ENCODE measurements at places on chromosomes 2 and 18.

- peak; percentile 23 for DNase-seq
These were observed 173.8 kb downstream of the TRIB2 start for GRCh38 chr2:12890481-12890991.

GRCh38 chr2:98343285-98343684 is 3.0 kb upstream of the CNGA3 start:
- no peak for DNase-seq

DNA sequence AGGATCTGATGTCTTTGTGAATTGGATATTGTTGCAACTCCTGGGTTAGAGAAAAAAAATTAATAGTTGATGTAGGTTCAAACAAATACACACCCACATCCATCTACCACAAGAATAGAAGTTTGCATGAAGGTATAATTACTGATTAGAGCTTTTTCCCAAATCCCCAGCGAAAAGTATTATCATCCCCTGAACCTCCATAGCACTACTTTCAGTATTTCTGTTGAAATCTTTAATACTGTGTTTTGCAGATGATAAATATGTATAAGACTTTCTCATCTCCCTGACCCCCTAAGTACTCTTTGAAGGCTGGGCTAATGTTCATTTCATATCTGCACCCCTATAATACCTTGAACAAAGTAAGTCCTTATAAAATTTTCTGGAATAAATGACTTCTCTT is 6.4 kb downstream of the FN1 start:
- DNase-seq, result no peak

- DNase-seq, result no peak
These were observed 41.6 kb downstream of the GFPT1 start for GRCh38 chr2:69345434-69345833.

GRCh38 chr2:641164-641871 is 35.9 kb downstream of the TMEM18 start:
- no peak for DNase-seq

GRCh38 chr18:6543330-6543908 is 128.7 kb upstream of the L3MBTL4 start:
- peak; percentile 53 for DNase-seq

DNA sequence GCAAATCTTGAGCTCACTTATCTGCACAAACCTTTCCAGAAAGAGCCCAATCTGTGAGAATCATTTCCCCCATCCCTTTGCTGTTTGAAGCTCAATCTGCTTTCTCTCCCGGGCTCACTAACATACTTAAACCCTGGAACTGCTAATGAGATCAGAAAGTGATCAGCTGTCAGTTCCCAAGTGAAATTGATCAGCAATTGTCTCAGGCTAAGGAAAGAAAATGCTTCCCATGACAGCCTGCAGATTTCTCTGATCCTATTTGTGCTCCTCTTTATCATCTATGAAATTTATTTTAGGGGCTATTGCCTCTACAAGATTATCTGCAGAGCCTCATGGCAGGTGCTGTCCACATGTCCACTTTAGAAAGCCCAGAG is 239.0 kb upstream of the CXCR4 start:
- DNase-seq, result no peak

GRCh38 chr2:119484834-119485233 is 39.4 kb downstream of the SCTR start:
- DNase-seq, result no peak

GRCh38 chr2:133790711-133791110 is 222.4 kb upstream of the NCKAP5 start:
- DNase-seq, result peak; percentile 44

DNA sequence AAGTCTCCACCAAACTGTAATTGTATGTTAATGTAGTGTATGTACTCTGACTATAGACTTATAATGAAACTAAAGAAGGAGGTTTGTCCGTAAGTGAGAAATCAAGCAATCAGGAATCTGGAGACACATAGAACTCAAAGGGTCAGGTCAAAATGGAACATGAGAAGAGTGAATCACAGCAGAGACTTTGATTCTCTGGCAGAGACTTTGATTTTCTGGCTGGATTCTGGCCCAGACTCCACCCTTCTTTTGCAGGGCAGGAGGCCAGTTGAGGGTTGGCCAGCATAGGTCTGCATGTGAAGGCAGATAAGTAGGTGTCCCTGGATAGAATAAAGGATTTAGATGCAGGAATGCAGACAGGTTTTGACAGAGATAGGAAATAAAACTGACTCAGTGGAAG is 11.0 kb upstream of the NCKAP5 start:
- DNase-seq, result peak; percentile 36

DNA sequence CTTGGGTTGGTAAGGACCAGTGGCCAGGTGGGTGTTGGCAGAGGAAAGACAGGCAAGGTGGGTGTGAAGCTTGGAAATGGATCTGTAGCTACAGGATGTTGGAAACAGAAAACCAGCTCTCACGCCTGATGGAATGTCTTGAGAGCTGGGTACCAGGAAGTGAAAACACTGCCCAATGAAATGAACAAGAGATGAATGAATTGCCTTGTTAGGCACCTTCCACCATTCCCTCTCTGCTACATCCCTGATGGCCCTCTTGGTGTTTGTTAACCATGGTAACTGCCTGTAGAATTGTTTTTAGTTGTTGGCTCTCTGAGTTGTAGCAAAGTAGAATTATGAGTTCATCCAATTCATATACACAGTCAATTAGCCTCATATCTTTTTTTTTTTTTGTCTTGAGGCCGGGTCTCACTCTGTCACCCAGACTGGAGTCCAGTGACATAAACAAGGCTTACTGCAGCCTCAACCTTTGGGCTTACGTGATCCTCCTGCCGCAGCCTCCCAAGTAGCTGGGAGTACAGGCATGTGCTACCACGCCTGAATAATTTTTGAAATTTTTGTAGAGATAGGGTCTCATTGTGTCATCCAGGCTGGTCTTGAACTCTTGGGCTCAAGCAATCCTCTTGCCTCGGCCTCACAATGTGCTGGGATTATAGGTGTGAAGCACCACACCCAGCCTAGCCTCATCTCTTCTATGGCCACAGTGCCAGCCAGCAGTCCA is 9.5 kb downstream of the KCMF1 start:
- DNase-seq, result no peak

- DNase-seq, result no peak
These were observed 49.2 kb downstream of the DIPK1C start for GRCh38 chr18:74407888-74408287.

- no peak for DNase-seq
These were observed 184.2 kb upstream of the HDAC4 start for GRCh38 chr2:239584986-239585385.

Measured in fibroblast of skin of abdomen (primary cell).